Effector CD4-positive, alpha-beta T cell (primary cell): ENCODE measurements at places on chromosomes 4 and X.

DNA sequence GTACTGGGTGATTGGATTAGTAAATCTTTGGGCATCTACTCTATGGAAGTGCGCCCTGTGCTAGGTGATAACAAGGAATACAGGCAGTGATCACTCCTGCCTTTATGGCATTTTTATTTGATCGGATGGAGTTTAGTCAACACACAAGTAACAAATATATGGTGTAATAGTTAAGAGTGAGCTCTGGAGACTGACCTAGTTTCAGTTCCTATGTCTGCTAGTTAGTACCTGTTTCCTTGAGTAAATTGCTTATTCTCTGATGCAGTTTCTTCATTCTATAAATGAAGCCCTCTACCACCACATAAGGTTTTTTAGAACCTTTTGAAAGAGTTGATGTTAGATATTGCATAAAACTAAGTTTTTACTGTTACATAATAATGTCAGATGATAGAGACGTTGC, 134.6 kb downstream of the KDM6A start:
- DNase-seq, result no peak

- no peak for DNase-seq
Observed at GRCh38 chr4:26120098-26120825, 200.6 kb upstream of the RBPJ start.

DNA sequence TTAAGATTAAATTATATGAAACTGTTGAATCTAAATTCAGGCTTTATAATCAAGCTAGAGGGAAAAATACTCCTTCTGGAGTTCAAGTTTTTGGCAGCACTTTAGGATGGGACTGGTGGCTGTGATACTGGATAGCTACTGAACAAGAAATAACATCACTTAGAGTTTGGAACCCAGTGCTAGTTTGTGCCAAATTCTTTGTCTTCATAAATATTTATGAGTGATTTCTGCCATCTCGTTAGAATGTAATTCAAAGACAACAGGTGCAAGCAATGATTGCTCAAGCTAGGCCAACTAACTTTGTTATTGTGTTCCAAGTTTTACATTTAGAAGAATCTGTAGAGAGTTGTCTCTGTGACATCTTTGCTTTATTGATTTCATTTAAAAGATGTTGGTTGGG, 417.9 kb downstream of the FAT4 start:
- DNase-seq, result no peak

- no peak for DNase-seq
Observed at GRCh38 chr4:41567186-41567585, 29.2 kb downstream of the LIMCH1 start.

- no peak for DNase-seq
Observed at GRCh38 chrX:1518512-1518911, 18.5 kb downstream of the P2RY8 start.

GRCh38 chr4:73222466-73223257, 35.9 kb downstream of the ANKRD17 start:
- DNase-seq, result peak; percentile 53

GRCh38 chr4:99436462-99436861, 1.3 kb upstream of the ADH7 start:
- DNase-seq, result no peak

DNA sequence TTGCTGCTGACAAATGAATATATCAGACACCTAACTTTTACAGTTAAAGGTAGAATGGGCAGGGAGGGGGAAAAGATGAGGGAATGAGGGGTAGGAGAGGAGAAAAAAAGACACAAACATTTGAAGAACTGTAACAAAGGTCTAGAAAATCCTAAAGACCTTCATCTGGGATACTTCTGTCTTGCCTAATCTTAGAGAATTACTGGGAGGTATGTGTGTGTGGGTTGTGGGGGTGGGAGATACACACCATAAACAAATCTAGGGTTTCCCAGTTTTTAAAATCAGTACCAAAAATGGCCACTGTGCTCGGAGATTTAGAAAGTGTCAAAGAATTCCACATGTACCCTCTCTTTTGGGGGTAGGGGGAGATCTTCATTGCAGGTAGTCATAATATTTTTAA, 166.7 kb downstream of the SH3KBP1 start:
- DNase-seq, result no peak

GRCh38 chr4:5128569-5128968, 77.3 kb downstream of the STK32B start:
- DNase-seq, result no peak

GRCh38 chr4:55763996-55764395, 55.6 kb upstream of the EXOC1L start:
- DNase-seq, result no peak

- DNase-seq, result no peak
Observed at GRCh38 chr4:188332265-188332664, 193.0 kb downstream of the TRIML1 start.

GRCh38 chrX:15564981-15565579, 35.7 kb downstream of the ACE2 start:
- DNase-seq, result no peak

- no peak for DNase-seq
Observed at GRCh38 chr4:41890085-41890484, 45.1 kb upstream of the TMEM33 start.

GRCh38 chrX:133726211-133726630, 259.2 kb downstream of the GPC3 start:
- no peak for DNase-seq

DNA sequence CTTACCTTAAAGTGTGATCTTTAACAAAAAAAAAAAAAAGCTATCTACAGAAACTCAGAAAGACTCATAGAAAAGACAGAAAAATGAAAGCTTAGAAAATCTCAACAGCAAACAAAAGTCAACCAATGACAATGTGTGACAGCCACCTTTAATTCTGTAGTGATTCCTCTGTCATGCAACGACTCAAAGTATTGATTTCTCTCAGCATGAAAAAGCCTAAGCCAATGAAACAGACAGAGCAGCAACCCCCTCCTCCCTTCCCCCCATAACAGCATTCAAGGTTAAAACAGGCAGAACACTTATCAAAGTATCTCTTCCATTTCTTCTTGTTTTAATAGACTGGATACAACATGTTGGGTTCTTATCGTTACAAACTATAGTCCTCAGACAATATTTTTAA, 112.5 kb downstream of the MAB21L2 start:
- DNase-seq, result no peak

GRCh38 chr4:184421533-184422155, 52.7 kb downstream of the IRF2 start:
- no peak for DNase-seq

GRCh38 chr4:24266951-24267722, 317.2 kb downstream of the DHX15 start:
- no peak for DNase-seq

DNA sequence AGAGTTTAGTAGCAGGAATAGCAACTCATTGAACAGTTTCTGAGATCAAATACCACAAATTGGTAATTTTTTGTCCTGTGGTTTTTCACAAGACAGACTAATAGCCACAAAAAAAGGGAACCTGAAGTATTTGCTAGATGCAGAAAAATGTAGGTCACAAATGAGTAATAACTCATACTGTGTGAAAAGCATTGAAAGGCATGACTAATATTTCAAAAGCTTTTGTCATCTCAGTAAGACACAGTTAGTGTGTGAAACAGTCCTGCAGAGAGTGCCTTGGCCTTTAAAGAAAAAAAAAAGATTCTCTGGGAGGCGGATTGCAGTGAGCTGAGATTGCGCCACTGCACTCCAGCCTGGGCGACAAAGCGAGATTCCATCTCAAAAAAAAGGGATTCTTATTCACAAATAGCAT, 31.4 kb upstream of the SLC25A31 start:
- no peak for DNase-seq

- DNase-seq, result peak; percentile 53
Observed at GRCh38 chrX:119753639-119754257, 4.6 kb upstream of the SOWAHD start.

DNA sequence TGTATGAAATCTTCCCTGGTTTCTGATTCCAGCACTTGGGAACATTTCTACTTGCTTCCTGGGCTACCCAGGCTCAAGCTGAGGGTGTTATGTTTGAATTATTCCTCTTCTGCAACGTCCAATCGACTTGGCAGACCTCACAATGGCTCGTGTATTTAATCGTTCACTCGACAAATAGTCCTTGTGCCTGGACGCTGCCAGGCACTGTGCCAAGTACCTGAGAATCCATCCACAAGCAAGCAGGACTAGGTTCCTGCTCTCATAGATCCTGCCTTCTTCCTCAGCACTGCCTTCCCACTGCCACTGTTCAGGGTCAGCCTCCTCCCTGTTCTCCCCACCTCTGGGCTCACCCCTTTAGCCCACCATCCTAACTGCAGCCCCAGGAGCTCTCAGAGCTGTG, 113.3 kb downstream of the EFNB1 start:
- DNase-seq, result no peak

- no peak for DNase-seq
Observed at GRCh38 chr4:15291122-15291521, 136.7 kb upstream of the C1QTNF7 start.

GRCh38 chrX:150527108-150527507, 41.3 kb upstream of the MTM1 start:
- DNase-seq, result no peak

GRCh38 chr4:32030406-32030805, 1310.2 kb downstream of the PCDH7 start:
- no peak for DNase-seq

- peak; percentile 23 for DNase-seq
Observed at GRCh38 chrX:153400146-153401132, 711 bp downstream of the PNMA6E start.

DNA sequence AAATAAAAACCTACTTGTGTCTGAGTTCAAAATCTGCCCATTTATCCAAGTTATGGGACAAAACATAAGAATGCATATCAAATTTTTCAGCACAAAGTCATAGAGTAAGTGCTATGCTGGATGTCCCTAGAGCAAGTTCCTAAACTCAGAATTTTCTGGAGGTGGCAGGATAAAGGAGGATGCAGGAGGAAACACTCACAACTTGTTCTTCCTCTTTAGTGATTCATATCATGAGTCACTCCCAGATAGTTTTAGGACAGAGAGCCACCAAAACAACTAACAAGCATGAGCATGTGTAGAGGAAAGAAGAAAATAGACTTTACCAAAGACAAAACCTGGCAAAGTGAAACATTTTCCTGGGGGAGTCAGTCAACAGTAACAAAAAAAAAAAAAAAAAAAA, 302.7 kb downstream of the KCTD8 start:
- no peak for DNase-seq

GRCh38 chr4:80266253-80266901, at the start of gene FGF5:
Gene FGF5, plus strand, starts transcription at chr4:80266664. Its CDS starts 161 bp downstream, at chr4:80266825.
- DNase-seq, result no peak
